ENCODE measurements at places on chromosomes 13 and 19.
A peak's percentile ranks its signal among the peaks of the same experiment; 100 is the strongest.

DNA sequence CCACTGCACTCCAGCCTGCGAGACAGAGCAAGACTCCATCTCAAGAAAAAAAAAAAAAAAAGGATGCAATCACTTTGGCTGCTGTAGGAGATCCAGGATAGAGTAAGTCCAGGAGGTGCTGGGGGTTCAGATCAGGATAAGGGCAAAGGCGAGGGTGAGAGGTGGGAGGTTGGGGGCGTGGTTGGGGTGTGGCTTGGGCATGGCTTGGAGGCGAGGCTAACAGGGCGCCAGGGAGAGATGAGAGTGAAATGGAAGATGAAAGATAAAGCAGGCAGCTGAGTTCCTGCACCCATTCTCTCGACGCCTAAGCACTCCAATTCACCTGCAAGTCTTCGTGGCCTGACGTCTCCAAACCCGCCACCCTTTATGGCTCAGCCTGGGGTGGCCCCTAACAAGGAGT is 25.0 kb upstream of the ZNRF4 start:
- DNase-seq: no peak

DNA sequence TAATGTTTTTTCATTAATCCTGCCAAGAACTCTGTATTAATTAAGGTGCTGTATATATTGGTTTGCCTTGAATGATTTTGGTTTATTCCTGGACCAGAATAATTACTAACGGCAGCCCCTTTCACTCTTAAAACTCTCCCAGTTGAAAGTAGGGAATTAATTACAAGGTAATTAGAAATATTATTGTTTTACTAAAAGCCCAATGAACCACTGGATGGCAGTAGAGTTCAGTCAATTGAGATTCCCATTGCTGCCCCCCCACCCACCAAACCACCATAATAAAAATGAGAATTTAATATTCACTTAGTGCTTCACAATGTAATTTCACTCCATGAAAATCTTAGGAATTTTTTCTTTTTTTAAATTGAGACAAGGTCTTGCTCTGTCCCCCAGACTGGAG is 13.7 kb downstream of the WBP4 start:
- DNase-seq: peak; percentile 56

DNA sequence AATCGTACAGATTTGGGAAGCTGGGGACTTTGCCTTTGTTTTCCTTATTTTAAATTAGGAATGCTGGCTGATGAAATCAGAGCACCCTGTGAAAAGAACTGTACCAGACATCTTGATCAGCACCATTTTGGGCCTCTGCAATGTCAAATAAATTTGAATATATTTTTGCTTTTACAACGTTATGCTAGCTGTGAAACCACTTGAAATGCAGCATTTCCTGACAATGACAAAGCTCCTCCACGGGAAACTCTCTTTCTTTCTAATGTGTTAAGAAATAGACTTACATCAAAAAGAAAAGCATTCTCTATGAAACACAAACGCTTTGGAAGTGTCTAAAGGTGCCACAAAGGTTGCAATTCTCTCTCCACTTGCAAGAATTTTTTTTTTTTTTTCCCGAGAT is 47.1 kb upstream of the MAP3K10 start:
- no peak for DNase-seq

- no peak for DNase-seq
Measured at GRCh38 chr19:2623798-2624197, 78.7 kb downstream of the GNG7 start.

DNA sequence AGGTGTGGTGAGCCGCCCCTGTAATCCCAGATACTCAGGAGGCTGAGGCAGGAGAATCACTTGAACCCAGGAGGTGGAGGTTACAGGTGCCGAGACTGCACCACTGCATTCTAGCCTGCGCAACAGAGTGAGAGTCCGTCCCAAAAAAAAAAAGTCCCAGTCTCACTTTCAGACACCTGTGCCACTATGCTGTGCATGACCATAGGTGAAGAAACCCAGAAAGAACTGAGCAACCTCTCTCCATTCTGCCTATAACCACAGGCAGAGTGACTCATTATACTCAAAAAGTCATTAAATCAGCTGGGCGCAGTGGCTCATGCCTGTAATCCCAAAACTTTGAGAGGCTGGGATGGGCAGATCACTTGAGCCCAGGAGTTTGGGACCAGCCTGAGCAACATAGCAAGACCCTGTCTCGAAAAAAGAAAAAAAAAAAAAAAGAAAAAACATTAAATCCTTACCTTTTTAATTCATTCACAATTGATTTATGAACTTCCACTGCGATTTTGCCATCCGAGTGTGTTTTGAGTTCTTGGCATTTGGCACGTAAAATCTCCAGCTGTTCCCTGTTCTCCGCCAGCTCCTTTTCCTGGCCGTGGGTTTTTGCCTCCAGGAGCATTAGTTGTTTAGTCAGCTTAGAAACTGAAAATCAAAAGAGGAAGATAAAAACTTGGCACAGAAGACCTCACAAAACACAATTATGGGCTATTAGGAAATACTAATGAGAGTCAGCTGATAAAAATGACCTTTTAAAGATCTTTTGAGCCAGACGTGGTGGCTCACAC is 45.5 kb upstream of the SLC7A9 start:
- peak; percentile 8 for DNase-seq

DNA sequence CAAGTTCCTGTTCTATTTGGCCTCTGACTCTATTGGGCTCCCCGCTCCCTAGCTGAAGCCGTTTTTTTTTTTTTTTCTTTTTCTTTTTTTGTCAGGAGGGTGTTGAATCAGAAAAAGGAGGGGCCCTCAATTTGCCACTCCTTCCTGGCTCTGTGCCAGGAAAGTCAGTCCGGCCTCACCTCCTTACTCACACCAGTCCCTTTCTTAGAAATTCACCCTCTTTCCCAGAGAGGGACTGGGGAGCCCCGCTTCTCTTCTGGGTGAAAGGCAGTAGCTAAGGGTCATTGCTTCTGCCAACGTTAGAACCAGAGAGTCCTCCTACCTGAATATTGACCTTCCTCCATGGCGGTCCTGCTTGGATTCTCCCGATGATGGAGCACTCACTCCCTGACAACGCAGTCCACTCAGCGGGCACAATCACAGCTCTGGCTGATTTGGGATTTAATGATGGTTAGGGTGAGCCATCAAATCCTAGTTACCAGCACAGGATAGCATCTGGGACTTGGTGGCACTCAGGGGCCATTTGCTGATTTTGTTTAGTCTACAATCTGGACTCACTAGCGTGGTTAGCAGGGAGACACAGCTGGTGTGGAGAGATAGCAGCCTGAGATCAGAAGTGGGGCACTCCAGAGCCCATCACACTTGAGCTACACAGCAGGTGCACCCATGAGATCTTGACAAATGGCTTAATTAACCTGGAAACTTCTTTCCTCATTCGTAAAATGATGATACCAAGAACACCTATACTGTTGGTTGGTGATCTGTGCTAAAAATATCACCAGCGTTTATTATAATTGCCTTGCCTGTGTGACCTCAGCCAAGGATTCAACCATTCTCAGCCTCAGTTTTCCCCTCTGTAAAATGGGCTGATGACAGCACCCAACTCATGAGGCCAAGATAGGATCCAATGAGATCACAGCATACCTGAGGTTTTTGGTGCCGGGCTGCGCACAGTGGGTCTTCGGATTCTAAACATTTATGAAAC is 2.2 kb downstream of the FCER2 start:
- DNase-seq: peak; percentile 29

DNA sequence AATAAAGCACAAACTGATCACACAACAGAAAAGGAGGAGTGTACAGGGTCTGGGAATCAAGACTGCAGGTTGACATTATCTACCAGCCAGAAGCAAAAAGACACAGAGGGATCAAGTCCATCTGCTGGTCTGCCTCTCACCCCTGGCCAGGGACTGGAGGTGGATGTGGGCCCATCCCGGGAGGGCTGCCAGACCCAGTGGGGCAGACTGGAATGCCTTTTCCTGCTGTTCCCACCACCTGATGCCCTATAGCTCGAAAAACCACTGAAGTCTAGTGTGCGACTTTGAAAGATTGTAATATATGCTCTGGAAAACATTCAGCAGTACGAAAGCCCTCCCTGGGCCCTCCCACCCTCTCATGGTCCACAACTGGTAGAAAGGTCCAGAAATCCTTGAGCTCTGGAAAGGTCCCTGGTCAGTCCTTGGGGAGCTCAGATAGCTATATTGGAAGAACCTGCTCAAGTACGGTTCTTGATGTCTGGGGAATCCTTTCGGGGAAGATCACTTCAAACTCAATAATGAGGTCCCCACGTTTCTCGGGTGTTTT is 2.6 kb downstream of the DNAJB1 start:
- DNase-seq: no peak

DNA sequence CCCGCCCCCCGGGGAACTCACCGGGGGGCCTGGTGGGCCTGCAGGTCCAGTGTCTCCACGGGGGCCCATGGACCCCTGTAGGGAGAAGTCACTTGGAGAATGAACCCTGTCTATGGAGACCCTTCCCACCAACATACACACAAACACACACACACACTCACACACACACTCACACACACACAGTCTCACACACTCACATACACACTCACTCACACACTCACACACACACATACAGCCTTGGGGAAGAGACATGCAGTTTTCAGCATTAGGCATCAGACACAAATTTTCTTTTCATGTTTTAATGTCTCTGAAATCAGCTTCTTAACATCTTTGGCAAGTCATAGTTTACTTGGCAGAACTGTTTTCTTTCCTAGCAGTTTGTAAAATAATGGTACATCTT is 31.0 kb upstream of the OLFM2 start:
- DNase-seq: no peak

DNA sequence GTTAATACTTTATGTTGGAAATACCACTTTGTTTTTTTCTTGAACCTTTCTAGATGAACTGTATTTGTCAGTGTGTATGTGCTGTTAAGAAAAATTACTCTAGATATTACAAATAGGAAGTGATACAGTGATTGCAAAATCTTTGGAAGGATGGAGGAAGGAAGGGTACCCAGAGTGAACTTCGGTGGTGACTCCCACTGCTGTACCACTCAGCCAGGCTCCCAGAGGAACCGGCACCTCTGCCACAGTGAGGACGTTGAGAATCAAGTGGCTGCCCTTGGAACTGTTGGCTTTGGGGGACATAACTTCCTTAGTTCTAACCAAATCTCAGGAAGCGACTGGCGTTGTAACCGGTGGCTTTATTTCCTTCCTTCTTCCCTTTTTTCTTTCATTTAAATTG is 184.7 kb downstream of the PCCA start:
- no peak for DNase-seq

GRCh38 chr13:43196086-43196621 is 172.8 kb downstream of the DNAJC15 start:
- peak; percentile 44 for DNase-seq

DNA sequence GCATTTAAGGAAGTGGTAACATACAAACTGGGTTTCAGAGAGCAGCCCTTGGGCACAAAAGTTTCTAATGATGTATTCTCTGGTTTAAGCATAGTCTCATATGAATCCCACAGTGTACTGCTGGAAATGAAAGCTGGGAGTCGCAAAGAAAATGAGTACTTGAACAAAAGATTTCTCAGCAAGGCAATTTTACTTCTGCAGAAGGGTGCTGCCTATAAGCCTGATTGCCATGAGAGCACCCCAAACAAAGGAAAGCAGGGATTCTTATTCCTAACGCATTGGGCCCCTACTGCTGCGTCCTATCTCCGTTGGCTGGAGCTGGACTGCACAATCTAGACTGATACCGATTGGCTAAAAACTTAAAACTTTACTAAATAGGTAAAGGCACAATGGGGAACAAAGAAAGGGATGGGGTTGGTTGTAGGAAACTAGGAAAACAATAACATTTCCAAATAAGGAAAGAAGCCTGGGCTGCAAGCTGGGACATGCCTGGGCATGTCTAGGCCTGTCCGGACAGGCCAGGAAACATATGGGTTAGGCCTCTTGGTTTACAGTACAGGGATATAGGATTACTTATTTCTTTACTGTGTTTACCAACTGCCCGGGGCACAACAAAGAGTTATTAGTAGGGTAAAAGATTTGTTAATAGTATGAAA is 27.4 kb upstream of the VN1R4 start:
- peak; percentile 19 for DNase-seq

DNA sequence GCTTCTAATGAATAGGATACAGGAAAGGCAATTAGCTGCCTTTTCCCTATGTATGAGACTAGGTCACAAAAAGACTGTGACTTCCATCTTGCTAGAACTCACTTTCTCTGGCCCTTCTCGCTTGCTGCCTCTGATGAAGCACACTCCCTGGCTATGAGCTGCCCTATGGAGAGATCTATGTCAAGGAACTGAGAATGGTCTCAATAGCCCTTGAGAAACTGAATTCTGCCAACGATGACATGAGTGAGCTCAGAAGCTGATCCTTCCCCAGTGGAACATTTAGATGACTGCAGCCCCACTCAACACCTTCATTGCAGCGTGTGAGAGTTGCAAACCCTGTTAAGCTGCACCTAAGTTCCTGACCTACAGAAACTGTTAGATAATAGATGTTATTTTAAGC is 309.8 kb downstream of the COG6 start:
- DNase-seq: no peak

DNA sequence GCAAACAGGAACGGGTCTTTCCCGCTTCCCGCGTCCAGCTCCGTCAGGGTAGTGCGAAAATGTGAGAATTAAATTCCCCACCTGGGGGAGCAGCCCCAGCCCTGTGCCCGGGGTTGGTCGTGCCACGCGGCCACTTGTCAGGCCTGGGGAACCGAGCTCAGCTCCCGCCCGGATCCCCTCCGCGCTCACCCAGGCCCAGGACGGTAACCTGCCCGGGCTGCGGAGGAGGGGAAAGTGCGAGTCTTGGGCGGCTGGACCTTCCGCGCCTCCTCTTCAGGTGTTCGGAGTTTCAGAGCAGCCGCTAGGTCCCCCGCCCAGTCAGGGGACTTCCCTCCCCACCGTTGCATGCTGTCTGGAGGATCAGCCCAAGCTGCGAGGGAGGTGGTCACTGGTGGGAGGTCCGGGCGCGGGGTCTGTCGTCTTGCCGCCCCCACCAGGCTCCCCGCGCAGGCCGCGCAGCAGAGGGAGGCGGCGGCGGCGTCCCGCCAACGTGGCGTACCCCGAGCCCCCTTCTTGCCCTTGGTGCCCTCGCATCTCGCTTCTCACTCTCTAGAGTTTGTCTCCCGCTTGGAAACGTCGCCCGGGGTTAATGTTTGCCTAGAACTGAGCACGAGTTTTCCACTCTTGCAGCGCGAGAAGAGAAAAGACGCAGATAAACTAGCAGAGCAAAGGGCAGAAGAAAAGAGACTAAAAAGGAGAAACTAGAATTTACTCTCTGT is 8.1 kb downstream of the URAD start:
- DNase-seq: no peak

GRCh38 chr19:47402504-47402903 is 16.8 kb downstream of the MEIS3 start:
- DNase-seq: no peak

- no peak for DNase-seq
Measured at GRCh38 chr19:49271080-49271753, 53.8 kb downstream of the SLC6A16 start.

DNA sequence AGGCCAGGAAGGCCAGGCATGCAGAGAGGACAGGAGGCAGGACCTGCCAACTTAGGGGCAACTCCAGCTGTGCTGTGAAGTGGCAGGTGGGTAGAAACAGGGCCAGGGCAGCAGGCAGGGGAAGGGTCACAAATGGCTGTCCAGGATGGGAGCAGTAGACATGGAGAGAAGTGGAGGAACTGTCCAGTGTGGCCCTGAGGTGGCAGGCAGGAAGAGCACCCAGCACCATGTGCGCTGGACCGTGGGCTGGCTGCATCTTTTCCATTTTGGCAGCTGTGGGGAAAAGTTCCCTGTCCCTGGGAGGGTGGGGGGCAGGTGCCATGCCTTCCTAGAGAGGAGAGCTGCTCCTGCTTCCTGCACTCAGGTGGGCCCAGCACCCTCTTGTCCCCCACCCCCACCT is 13.8 kb downstream of the DEDD2 start:
- DNase-seq: no peak
